ENCODE measurements at places on chromosomes 11 and 22.

DNA sequence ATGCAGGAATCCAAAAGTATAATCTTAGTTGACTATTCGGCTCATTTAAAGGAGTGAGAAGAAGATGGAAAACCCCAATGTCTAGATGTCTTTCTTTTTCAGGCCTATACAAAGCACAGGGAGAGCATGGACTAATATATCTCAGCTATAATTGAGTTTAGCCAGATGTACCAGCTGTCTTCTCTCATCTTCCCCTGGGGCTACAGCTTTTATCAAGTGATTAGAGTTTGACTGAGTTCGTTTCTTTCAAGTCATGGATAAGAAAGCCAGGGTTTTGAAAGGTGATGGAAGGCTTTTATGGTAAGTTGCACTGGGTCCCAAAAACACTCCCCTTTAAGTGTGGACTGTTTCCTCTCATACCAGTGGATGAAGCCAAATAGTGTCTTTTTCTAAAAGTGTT, 1172.8 kb upstream of the TENM4 start:
- DNase-seq: no peak

GRCh38 chr11:93653571-93653970, 7.9 kb upstream of the CEP295 start:
- DNase-seq: no peak

DNA sequence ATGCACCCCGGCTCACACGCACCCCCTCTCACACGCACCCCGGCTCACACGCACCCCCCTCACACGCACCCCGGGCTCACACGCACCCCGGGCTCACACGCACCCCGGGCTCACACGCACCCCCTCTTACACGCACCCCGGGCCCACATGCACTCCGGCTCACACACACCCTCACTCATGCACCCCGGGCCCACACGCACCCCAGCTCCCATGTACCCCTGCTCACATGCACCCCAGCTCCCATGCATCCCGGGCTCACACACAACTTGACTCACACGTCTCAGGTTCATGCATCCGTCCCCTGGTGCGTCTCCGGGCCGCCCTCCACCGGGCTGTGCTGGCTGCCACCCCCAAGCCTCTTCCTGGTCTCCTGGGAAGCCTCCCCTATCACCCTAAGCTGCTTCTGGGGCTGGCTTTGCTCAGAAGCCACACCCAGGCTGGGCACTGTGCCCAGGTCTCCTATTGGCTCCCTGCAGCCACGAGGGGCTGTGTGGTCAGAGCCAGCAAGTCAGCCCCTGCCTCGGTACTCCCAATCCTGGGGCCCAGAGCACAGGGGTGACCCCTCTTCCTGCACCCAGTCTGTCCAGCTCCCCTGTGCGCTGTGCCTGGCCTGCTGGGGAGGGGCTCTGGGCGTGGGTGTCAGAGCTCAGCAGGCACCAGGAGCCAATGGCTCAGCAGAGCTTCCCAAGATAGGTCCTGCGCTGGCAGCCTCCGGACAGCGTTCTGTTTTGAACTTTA, 16.9 kb downstream of the TSPAN4 start:
- DNase-seq: peak; percentile 84

GRCh38 chr11:14423633-14424032, 64.7 kb upstream of the RRAS2 start:
- no peak for DNase-seq

DNA sequence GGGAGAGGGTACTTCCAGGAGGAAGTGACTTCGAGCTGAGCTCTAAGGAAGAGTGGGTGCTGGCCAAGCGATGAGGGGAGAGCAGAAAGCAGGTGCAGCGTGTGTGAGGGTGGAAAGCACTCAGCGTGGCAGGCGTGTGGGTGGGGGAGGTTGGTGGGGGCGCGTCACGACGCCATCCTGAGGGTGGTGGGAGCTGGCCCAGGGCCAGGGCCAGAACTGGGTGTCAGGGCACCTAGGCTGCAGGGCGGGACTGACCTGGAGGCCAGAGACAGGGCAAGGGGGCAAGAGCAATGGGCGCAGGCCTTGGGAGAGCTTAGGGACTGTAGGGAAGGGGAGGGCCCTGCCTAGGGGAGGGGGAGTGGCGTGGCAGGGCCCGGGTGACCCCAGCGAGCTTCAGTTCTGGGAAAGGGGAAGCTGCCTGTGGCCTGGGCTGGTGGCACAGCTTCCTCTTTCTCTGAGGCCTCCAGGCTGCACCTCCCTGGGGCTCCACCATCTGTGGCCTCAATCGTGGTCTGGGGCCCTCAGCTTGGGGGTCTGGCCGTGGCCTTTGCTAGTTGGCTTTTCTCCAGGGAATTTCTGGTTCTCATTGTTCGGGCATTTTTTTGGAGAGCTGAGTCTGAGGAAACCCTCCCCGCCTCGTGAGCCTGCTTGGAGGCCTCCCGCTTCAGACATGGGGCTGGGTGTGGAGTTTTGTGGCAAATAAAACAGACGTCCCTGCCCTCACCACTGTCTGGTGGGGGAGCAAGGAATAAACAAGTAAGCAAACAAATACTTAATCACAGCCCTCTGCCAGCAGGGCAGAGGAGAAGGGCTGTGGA, 8.9 kb downstream of the RELT start:
- DNase-seq: peak; percentile 38

GRCh38 chr11:47359586-47359985, 7.1 kb upstream of the MYBPC3 start:
- DNase-seq: no peak

GRCh38 chr11:116457336-116458007, 315.3 kb downstream of the BUD13 start:
- no peak for DNase-seq

GRCh38 chr11:15810525-15810924, 545.8 kb downstream of the SOX6 start:
- no peak for DNase-seq

DNA sequence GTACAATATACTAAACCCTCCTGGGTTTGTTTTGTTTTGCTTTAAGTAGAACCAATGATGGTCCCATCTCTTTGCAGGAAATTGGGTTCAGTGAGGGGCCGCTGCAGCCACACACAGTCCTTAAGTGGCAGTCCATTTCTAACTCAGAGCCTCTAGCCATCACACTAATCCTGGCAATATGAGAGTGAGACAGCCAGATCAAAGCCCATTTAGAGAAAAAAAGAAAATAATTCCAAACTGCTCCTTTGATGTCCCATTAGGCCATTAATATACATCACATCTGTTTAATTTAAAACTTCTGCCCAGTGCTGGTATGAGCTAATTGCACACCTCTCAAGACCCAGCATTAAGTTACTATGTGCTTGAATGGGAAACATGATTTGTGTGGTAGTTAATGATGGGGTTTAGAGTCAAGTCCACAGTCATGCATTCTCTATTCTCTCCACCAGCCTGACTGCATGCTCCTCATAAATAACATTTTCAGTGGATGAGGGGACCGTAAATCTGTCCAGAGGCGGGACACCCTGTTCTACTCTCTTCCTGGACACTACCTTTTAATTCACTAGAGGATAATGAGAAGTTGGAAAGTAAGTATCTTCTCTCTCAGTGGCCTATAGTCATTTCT, 53.8 kb upstream of the BIRC3 start:
- DNase-seq: no peak

- DNase-seq: no peak
Measured at GRCh38 chr11:100119176-100119575, 567.9 kb upstream of the ARHGAP42 start.

- no peak for DNase-seq
Measured at GRCh38 chr11:73386016-73386415, 9.8 kb downstream of the RELT start.

DNA sequence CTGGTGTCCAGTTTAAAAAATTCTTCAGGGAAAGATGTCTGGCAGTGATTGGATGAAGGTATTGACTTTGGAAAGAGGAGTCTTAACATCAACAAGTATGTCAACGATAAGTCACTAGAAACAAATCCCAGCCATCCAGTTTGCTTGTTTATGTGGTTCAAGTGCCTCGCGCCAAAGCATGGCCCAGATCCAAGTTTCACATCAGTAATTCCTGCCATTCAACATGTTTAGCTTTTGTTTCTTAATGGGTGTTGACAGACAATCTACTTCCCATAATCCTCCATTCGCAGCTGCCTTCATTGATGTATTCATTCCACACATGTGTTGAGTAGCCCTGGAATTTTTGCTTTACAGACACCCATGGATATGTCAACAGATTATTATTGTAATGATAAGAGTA, 77.8 kb downstream of the UBASH3B start:
- DNase-seq: no peak

GRCh38 chr11:34928268-34928959, 12.0 kb downstream of the PDHX start:
- no peak for DNase-seq

DNA sequence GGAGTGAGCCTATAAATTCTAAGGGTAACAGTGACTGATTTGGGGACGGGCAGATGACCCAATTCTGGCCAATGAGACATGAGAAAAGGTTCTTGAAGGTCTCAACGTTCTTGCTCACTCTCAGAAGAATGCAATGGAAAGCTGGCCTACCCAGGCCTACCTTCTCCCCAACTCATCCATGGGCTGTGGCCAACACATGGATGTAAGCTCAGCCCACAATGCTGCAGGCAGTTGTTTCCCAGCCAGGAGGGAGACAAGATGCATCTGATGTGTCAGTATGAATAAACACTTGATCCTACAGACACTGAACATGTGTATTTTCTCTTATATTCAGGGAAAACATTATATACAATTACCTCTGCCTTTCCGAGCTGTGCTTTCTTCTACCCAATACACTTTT, 24.4 kb downstream of the PI4KA start:
- DNase-seq: no peak

DNA sequence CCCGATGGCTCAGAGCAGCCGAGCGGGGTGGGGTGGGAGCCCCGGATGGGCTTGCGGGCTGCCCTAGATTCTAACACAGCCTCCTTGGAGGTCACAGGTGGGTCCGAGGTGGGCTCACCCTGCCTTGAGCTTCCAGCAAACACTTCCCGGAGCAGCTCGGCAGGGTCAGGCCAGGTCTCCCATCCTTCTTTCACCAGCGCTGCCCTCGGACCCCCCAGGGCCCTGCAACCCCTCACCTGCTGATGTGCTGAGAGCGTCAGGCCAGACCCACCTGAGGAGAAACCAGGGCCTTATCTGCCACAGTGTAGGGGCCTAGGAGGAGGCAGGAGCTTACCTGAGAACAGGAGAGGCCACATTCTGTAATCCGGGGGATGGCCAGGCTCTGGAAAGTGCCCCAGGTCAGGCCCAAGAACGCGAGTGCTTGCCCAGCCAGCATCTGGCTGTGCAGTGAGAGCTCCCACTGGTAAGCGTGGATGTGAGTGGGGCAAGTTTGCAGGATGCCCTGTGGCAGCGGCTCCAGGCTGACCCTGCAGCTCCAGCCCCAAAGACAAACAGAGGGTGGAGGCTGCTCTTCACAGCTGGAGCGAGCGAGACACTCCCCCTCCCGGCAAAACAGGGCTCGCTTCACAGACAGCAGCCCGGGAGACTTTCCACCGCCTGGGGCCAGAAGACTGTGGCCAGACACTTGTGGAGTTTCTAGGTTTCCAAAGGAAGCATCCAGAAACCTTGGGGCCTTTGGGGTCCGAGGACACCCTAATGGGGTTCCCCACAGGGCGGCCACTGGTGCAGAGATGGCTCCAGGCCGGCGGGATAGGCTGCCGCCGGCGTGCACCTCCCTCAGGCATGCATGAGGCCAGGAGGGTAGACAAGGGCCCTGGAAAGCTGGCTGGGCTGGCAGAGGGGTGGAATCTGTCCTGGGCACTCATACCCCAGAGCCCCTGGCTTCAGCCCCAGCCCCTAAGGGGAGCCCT, at the start of gene IL17REL:
TSS of gene IL17REL (minus strand) at position 555 of the 971 bp plus-strand sequence. CDS start at position 436, 119 bp downstream.
- DNase-seq: peak; percentile 40

GRCh38 chr22:37021710-37022482, 2.4 kb downstream of the MPST start:
- DNase-seq: peak; percentile 50

- DNase-seq: no peak
Measured at GRCh38 chr11:121368364-121369240, 76.0 kb downstream of the SC5D start.

- DNase-seq: no peak
Measured at GRCh38 chr11:68309621-68310185, 2.7 kb upstream of the LRP5 start.

DNA sequence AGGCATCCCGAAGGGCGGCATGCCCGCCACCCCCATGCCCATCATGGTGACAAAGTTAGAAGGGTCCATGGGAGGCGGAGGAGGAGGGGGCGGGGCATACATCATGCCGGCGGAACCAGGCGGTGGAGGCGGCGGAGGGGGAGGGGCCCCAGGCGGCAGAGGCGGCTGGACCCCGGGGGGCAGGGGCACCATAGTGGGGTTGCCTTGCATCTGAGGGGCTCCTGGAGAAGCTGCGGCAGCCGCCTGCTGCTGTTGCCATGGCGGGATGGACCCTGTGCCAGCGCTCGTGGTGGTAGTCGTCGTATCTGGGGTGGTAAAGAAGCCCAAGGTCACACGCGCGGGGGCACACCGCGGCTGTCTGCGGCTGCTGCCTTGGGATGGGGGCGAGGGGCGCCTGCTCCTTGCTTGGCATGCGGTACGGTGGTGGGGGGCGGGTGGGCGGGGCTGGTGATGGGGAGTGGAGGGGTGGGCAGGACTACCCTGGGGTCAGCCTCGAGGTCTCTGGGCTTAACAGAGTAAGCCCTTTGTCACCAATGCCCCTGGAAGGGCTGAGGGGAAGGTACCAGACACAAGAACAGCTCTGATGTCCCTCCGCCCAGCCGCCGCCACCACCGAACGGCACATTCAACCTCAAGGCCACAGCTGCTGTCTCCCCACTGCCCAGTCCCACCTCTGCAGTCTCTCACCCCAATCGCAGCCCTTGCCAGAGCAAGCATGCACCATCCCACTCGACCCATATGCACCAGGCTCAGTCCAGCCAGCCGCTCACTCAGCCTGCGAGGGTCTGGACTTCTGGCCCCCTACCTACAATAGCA, 6.3 kb upstream of the PYGM start:
- no peak for DNase-seq

- DNase-seq: no peak
Measured at GRCh38 chr11:69211920-69212797, 56.4 kb downstream of the SMIM38 start.

DNA sequence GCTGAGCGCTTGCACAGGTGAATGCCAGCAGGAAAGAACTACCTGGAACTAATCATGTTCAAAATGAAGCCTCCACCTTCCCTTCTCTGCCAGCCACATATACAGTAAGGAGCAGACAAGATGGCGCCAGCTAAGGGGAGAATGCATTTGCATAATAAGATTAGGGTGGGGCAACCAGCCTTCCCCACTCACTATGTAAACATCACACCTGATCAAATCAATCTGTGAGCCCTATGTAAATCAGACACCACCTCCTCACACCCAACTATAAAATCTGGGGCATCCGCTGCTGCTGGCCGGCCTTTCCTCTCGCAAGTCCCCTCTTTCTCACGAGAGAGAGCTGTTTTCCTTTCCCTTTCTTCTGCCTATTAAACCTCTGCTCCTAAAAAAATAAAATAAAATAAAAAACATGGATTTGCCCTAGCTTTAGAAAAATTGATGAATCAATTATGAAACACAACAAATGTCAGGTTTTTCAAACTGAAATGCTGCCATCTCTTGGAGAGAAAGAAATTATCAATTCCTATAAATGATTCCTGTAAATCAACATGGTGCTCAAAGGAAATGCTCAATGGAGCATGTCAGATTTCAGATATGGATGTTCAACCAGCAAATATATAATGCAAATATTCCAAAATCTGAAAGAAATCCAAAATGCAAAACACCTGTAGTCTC, 108.9 kb downstream of the SGSM3 start:
- no peak for DNase-seq

All from testis (tissue), 5 donors.